NCI-H2081 treated with DMSO at 0.1 percent for 48 hours (cell line): ENCODE measurements at places on chromosomes 1 and 21.

- DNase-seq: no peak
Observed at GRCh38 chr1:68751723-68752122, 254.8 kb upstream of the DEPDC1 start.

GRCh38 chr1:41751804-41752513, 166.8 kb downstream of the HIVEP3 start:
- DNase-seq: no peak

- no peak for DNase-seq
Observed at GRCh38 chr1:51281807-51282206, 45.7 kb downstream of the RNF11 start.

DNA sequence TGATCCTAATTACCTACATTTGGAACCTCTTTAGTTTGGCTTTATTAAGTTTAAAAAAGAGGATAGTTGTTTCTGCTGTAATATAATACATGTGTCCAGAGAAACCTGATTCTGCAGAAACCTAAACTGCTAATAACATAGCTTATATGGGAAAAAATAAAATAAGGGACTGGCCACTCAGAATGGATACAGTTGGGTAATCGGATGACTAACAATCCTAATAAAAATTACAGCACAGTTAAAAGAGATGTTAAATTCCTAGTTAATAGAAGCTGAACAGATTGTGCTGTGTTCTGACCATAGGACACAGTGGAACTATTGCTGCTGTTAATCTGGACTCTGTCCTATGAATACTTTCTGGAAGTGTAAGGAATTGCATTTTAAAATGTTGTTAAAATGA, 16.0 kb downstream of the ARV1 start:
- DNase-seq: no peak

- DNase-seq: no peak
Observed at GRCh38 chr21:37553078-37553481, 186.5 kb downstream of the DYRK1A start.

GRCh38 chr1:12552111-12552888, 65.7 kb downstream of the DHRS3 start:
- no peak for DNase-seq

DNA sequence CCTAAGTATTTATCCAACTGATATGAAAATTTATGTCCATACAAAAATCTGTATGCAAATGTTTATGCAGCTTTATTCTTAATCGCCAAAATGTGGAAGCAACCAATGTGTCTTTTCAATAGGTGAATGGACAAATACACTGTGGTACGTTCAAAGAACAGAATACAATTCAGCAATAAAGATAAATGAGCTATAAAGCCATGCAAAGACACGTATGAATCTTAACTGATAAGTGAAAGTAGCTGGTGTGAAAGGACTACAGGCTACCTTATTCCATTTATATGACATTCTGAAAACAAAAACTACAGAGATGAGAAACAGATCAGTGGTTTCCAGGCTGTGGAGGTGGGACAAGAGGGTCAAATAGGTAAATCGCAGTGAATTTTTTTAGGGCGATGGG, 419.6 kb upstream of the B3GALT2 start:
- DNase-seq: no peak

DNA sequence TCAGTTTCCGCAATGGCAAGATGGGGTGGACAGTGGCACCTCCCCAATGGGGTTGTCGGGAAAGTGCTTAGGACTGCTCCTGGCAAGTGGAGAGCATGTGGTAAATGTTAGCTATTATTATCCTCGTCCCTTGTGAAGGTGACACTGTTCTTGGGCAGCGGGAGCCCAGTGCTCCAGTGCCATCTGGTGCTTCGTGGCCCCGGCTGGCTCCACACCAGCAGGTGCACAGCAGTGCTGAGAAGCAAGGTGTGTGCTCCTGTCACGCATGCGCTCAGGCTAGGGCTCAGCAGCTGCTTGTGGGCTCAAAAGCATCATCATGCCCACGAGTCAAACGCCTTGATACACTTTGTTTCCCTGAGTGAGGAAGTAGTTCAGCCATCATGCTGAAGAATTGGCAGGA, 24.9 kb upstream of the KCNC4 start:
- DNase-seq: no peak

- no peak for DNase-seq
Observed at GRCh38 chr1:4756851-4757580, 102.6 kb downstream of the AJAP1 start.

DNA sequence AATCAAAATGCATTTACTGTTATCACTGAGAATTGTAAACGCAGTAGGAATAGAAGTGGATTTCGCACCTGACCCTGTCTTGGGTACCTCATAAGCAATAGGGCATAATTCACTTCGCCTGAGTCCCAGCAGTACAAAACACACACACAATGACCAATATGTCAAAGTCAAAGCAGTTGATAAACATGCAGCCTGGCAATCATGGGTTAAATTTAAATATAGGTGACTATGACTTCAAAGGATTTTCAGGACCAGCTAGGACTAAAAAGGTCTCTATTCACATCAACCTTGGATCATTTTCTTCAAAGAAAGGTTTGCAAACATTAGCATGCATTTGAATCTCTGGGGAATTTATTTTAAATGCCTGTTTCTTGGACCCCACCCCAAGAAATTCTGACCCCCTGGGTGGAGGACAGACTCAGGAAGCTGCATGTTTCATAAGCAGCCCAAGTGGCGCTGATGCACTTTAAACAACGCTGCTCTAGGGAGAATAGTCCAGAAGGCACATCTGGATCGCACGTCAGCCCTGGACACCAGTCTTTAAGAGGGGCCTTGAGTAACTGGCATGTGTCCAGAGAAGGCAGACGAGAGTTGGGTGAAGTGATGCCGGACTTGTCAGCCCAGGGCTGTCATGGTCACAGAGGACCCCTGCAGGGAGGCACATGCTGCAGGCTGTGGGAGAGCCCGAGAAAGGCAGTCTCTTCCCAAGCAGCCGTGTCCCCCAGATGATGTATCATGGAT, 55.7 kb upstream of the EFHD2 start:
- DNase-seq: no peak

DNA sequence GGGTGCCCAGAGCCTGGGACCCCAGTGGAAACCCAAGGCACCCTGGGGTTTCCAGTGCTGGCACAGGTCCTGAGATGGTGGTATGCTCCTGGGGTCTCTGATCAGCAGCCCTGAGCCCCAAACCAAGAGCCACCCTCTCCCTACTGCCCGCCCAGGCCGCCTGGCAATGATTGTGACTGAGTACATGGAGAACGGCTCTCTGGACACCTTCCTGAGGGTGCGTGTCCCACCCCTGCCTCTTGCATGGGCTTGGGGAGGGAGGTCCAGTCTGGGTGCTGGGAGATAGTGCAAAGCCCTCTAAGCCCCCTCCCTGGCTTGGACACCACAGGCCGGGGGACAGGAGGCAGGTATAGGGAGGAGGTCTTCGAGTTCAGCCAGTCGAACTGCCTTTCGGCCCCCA, 34.7 kb downstream of the EPHA8 start:
- no peak for DNase-seq

DNA sequence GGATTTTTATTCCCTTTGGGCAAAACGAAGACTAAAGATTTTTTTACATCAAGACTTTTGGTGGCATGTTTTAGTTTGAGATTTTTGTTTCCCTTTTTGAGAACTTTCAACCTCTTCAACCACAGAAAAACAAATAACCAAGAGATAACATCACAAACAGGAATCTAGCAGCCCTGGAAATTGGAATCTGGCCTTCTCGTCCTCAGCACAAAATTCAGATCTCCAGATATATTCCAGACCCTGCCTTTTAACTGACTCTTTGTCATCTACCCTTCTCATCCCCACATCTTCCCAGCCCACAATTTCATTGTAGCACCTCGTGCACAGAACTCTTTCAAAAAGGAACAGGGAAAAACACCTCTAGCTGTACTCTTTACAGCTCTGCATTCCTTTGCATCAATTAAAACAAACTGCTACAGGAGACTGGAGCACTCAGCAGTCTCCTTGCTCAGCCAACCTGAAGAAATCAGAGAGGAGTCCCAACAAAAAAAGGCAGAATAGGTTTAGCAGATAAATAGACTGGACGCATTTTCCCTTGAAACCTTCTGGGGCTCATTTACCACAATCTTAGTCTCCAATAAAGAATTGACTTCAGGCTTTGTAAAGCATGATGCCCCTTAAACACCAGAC, 251.0 kb downstream of the TTLL7 start:
- DNase-seq: no peak

- DNase-seq: no peak
Observed at GRCh38 chr1:109654519-109654918, 1.4 kb upstream of the GSTM4 start.

DNA sequence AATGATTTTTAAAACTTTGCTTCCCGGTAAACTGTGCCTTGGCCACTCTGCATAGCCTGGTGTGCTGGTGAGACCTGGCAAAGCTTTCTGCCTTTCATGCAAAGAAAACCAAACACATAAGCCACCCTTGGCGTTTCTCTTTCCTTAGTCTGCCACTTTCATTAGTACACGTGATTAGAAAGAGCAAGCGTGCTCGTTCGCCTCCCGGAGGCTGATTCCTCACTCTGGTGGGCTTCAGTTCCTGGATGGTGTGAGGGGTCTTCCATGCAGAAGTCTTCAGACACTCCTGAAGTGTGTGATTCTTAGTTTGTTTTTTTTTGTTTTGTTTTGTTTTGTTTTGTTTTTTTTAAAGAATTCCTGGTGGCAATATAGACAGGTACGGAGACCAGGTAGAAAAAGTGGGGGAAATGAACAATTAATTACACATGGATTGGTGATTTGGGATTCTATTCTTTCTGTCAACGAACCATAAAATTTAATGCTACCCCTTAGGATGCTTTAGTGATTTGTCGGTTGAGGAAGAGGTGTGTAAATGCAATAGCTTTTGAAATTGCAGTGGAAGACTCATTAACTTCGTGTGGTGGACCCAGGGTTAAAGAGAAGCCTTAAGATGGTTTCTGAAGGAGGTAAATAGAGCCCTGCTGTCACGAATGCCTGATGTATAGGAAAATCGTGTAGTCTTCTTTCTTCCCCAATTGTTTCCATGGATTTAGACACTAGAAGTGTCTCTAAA, 2.1 kb downstream of the GALNT2 start:
- no peak for DNase-seq

- no peak for DNase-seq
Observed at GRCh38 chr1:95007687-95008086, 65.1 kb downstream of the ALG14 start.

- peak; percentile 59 for DNase-seq
Observed at GRCh38 chr1:201530741-201531531, 8.0 kb upstream of the NAV1 start.

DNA sequence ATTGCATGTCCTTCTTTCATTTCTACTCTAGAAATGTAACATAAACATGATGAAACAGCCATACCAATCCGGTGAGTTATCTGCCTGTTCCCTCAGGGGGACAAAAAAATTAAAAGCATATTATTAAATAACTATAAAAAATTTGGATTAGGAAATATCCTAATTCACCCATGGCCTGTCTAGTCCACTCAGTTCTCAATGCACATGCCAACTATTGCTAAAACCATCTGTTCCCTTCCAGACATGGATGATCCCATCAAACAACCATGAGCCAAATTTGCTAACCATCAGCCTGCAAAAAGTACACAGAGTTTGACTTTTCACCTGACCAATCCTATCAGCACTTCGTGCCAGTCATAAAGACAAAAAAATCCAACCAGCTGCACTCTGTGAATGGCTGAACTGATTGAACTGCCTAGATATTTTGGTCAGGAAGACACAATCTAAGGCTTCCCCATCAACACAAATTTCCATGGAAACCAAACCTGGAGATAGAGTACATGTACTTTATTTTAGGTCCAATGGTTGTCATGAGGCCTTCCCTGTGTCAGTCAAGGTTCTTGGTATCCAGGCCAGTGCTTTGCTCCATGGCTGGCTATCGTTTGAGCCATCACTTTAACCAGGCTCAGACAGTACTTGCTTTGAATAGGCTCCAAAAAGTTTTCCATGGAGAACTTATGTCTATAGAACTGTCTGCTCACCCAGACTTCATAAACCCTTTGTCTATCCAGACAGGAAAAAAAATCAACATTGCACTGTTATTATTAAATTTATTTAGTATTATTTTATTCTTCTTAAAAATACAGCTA, 570.8 kb downstream of the LTN1 start:
- DNase-seq: no peak

DNA sequence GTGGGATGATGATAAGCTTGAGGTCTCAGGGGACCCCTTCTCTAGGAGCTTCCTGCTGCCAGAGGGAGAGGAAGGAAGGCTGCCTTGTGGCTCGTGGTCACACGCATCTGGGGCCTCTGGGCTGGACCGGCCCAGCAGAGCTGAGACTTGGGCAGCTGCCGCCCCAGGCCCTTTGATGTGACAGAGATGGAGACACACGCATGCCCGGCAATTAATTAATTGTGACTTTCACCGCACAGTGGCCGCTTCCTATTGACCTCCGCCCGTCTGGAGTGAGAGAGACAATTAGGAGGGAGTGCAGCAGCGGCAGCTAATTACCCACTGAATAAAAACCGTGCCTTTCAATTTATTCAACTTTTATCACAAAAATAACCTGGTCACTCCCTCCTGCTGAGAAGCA, 16.6 kb upstream of the C1QA start:
- no peak for DNase-seq

DNA sequence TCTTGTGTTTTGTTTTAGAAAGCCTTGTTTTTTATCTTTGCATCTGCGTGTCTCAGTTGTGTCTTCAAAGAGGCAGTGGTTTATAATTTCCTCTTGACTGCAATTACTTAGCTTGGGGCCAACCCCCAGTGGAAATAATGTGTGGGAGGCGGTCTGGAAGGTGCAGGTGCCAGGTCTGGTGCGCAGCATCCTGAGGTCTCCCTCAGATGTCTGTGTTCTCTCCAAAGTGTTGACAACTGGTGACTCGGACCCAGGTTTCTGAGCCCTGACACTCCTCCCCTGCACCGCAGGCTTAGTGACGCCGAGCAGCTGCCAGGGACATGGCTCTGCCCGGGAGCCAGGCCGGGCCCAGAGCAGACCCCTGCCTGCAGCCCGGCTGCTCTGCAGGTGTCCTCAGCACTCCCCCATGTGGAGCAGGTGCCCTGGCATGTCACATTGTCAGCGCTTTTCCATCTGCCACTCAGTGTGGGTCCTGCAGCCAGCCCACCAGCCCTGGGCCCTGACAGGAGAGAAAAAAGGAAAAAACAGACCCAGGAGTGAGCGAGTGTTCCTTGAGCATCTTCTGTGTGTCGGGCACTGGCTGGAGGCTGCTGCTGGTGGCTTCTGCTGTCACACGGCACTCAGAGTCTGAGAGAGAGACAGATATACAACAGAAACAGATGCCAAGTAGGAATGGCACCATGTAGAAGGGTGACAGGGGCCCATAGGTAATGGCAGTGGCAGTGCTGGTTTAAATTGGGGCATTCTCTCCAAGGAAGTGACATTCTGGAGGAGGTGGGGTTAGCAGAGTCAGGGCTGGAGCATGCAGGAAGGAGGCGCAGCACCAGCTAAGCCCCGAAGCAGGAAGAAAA, 24.8 kb upstream of the SELENON start:
- peak; percentile 39 for DNase-seq

- no peak for DNase-seq
Observed at GRCh38 chr1:22841860-22842281, 130.8 kb downstream of the LACTBL1 start.

GRCh38 chr1:38394303-38394702, 347.7 kb upstream of the POU3F1 start:
- no peak for DNase-seq

DNA sequence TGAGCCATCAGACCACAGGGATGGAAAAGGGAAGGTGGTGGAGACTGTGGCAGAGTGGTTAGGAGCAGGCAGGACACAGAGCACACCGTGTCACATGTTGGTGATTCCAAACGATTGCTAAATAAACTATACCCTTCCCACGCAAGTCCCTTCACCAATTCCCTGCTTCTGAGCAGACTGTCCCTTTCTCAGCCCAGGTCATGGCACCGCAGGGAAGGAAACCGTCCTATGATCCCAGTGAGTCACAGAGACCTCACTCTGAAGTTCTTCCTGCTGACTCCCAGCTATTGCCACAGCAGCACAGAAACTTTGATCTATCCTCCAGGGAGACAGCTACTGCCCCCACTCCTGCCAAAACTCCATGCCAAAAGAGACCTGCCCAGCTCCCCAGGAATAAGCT, 19.2 kb downstream of the RIMS3 start:
- no peak for DNase-seq
